Stimulated activated CD4-positive, alpha-beta T cell treated with anti-CD3 and anti-CD28 coated beads, TNF-alpha, amount 100 ng/mL, for 1 hour (primary cell): ENCODE measurements at places on chromosomes 2 and 18.

DNA sequence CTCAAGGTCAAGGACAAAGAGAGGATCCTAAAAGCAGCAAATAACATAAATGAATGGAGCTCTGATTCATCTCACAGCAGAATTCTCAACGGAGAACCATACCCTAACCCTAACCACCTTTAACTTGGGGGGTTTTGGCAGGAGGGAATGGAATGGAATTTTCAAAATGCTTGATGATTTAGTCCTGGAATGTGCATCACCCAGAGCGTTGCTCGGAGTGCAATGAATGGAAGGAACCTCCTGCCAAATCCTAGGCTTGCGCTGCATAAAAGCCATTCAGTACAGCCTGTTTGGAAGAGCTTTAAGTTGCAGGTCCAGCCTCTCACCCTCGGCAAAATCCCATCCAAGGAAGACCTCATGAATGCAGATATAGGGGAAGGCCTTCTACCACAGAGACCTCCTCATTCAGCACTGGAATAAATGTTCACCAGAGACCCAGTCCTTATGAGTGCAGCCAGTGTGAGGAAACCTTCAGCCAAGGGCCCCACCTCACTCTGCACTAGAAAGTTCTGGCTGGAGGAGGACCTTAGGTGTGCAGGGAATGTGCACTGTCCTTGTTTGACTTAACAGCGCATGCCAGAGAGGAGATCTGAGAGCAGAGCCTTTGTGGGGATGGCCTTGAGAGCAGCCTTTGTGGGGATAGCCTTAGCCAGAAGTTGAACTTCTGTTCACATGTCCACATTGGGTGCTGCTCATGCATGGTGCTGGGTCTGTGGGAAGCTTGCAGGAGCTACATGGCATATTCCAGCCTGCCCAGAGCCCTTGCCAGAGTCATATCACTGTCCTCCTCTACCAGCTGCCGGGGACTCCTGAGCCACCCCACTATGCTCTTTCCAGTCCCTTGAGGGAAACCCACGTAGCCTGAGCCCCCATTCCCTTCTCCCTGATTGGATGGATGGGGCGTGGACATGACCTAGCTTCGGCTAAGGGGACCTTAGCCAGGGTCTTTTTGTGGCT is 30.5 kb downstream of the ASB1 start:
- DNase-seq: no peak

DNA sequence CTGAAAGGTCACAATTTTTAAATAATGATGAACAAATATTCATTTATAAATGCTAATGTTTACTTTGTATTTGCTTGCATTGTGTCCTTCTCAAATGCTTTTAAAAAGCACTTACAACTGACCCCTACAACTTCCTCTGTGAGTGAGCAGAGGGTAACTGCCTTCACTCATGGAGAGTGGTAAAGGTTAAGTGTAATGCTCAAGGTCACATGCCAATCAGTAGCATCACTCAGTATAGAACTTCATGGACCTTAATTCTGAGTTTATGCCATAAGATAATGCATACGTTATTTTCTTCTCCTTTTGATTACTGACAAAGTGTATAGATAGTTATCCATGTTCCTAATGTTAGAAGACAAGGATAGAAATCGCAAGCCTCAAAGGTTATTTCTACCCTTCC is 91.8 kb upstream of the SERTAD2 start:
- DNase-seq: no peak

- DNase-seq: no peak
Observed at GRCh38 chr2:140905083-140905781, 1225.6 kb downstream of the LRP1B start.

GRCh38 chr2:239290618-239291474 is 110.0 kb downstream of the HDAC4 start:
- DNase-seq: no peak

- DNase-seq: no peak
Observed at GRCh38 chr2:235675678-235676535, 182.1 kb downstream of the AGAP1 start.

- no peak for DNase-seq
Observed at GRCh38 chr2:239292531-239292930, 108.3 kb downstream of the HDAC4 start.

- DNase-seq: no peak
Observed at GRCh38 chr2:60070736-60071489, 482.5 kb downstream of the BCL11A start.

- DNase-seq: no peak
Observed at GRCh38 chr18:2060086-2060485, 511.2 kb downstream of the METTL4 start.

DNA sequence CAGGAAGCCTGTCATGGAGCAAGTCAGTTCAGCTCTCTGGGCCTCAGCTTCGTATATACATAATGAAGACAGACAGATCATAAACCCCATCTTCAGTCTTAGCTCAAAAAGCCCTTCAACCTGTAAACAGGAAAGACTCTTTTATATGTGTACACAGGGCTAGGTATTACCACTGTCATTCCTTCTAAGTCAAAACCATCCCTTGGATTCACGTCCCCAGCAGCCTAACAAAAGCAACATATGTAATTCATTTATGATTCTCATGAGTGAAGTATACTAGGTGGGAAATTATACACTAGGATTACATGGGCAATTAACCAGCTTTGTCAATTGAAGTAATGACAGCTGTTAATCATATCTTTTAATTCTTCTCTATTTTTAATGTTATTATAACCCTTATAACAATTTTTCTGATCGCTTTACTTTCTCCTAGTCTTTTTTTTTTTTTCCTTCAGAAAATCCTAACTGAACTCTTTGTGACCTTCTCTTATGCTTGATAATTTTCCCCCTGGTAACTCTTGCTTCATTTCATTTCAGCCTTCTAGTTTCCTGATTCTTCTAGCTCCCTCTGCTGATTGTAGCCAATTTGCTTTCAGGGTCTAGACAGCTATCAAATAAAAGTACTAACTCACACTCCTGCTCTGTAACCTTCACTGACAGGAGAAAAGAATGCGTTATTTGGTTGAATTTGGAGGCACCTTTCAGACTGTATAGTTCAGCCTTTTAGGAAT is 99.7 kb downstream of the RBM43 start:
- no peak for DNase-seq

GRCh38 chr2:23221901-23222300 is 163.1 kb upstream of the KLHL29 start:
- DNase-seq: no peak

DNA sequence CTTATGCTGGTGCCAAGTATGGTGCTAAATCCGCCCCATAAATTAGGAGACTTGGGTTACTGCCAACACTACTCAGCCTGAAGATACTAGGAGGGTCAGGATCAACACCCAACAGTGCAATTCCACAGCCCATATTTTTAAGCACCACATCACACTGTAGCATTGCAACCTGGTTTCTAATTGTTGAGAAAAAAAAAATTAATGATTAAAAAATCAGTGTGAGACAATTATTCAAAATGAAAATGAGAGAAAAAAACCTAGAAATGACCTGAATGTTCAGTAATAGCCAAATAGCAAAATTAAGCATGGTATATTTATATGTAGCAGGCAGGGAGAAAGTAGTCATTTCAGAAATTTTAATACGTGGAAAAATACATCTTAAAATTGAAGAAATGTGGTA is 29.2 kb upstream of the HNRNPLL start:
- DNase-seq: no peak

- DNase-seq: no peak
Observed at GRCh38 chr2:48114256-48114655, 208.0 kb upstream of the FBXO11 start.

GRCh38 chr2:45458909-45459563 is 152.0 kb downstream of the SRBD1 start:
- no peak for DNase-seq

- DNase-seq: no peak
Observed at GRCh38 chr2:242020196-242021004, 150.9 kb downstream of the RTP5 start.

- no peak for DNase-seq
Observed at GRCh38 chr2:7904319-7904718, 777.5 kb upstream of the ID2 start.

GRCh38 chr2:208781166-208781565 is 374.6 kb downstream of the PTH2R start:
- DNase-seq: no peak

GRCh38 chr2:60496956-60497355 is 56.5 kb downstream of the BCL11A start:
- DNase-seq: no peak

DNA sequence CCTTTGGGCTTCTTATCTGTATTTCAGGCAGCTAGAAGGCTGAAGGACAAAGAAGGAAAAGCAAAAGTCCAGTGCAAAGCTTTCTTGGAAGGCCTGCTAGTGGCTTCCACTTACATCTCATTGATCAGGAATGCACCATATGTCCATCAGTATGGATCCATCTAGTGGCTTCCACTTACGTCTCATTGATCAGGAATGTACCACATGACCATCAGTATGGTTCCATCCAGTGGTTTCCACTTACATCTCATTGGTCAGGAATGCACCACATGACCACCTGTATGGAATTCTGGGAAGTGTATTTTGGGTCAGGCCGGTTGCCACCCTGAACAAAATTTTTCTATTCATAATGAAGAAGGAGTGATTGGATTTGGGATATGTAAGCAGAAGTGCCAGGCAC is 70.6 kb downstream of the LYPD6 start:
- DNase-seq: no peak

DNA sequence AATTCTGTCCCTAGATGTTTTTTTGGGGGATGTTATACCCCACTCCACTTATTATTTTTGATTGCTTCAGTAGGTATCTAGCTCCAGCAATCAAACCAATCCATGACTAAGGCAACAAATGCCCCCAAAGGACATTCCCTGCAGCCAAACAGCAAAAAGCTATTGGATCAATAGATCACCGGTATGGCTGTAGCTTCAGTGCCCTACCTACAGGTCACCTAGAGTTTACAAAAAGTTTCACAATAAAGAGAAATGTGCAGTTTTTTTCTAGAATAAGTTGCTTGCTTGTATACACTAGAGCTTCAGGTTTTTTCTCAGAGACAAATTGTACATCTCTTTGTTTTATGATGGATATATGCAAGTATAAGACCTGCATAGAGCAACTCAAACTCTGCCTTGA is 27.7 kb downstream of the PDE11A start:
- no peak for DNase-seq

DNA sequence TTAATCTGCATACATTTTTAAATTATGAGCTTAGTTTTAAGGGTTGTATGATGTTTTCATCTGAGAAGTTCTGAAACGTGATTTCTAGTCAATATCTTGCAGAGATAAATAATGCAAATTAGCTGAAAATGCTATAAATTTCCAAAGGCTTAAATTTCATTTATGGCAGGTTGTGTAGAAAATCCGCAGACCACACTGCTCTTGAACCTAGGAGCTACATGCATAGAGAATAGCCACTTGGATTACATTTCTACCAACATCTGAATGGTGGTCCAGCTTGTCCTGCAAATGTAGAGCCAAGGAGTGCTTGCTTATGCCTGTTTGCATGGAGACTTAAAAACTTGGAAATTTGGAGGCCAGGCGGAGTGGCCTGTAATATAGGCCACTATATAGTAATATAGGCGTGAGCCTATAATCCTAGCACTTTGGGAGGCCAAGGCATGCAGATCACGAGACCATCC is 6.8 kb downstream of the MAT2A start:
- DNase-seq: no peak

DNA sequence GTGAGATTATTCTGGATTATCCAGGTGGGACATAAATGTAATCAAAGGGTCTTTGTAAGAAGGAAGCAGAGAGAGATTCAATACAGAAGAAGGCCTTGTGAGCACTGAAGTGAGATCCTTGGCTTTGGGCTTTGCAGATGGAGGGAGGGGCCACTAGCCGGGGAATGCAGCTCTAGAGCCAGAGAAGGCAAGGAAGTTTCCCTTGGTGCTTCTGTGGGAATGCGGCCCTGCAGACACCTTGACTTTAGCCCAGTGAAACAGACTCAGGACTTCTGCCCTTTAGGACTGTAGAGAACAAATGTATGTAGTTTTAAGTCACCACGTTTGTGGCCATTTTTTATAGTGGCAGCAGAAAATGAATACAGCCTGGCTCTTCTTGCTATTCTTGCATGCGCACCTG is 8.1 kb downstream of the NEU2 start:
- DNase-seq: no peak

- DNase-seq: no peak
Observed at GRCh38 chr2:190578158-190579057, 43.9 kb upstream of the NEMP2 start.

DNA sequence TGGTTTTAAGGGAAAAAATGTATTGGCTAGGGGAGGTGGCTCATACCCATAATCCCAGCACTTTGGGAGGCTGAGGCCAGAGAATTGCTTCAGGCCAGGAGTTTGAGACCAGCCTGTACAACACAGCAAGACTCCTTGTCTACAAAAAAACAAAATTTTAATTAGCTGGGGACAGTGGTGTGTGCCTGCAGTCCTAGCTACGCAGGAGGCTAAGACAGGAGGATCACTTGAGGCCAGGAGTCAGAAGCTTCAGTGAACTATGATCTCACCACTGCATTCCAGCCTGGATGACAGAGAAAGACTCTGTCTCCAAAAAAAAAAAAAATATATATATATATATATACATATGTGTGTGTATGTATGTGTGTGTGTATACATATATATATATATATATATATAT is 18.5 kb downstream of the CCDC88A start:
- DNase-seq: no peak

GRCh38 chr2:231708773-231709635 is 679 bp downstream of the PTMA start:
- DNase-seq: no peak

- no peak for DNase-seq
Observed at GRCh38 chr2:237350070-237350469, 63.9 kb downstream of the COL6A3 start.

GRCh38 chr2:204727368-204727767 is 182.1 kb downstream of the PARD3B start:
- DNase-seq: no peak

DNA sequence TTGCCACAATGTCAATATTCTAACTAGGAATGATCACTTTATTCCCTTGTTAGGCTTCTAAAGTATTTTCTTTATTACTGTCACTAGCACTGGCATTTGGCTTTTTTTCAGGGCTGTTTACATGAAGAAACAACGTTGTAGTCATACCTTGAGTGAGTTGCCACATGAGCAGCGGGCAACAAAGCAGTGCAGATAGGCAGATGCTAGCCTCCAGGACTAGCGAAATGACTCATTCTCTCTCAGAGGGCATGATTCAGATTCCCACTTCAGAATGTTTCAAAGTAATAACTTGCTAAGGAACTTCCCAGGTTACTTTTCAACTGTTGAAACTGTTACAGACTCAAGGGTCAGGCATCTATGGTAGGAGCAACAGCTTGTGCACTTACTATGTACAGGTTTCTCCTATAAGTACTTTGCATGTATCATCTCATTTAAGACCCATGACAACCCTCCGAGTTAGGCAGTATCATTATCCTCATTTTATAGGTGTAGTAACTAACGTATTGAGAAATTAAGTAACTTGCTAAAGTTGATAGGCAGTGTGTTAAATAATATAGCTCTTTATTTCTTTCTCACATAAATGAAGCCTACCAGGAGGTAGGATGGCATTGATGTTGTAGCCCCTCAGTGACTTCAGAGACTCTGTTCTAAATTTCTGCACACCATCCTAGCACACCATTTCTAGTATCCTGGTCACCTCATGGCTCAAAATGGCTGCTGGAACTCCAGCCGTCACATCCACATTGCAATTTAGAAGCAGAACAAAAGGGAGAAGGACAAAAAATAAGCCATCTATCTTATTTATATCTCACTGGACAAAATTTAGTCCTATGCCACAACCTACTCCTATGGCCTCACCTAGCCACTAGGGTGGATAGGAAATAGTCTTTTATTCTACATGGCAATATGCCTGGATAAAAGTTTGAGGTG is 83.3 kb downstream of the ICOS start:
- no peak for DNase-seq

GRCh38 chr2:24638568-24638967 is 147.5 kb downstream of the NCOA1 start:
- DNase-seq: no peak

- DNase-seq: no peak
Observed at GRCh38 chr2:12858786-12859185, 142.1 kb downstream of the TRIB2 start.
